ENCODE measurements at places on chromosomes 4 and X.

DNA sequence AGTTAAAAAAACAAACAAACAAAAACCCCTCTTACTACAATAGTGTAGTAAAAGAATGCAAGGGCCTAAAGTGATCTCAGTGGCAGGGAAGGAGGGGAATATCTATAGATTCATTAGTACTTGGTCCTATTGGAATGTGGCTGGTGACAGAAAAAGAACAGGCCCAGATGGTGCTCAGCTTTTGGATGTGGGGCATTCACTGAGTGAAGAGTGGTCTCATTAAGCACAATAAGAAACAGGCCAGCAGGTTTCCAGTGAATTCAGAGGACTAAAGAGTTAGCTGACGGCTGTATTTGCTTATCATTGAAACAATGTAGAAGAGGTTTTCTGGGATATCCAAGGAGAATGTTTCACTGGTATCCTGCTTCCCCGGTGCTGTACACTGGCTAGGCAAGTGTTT, 243.8 kb upstream of the HHIP start:
- DNase-seq: no peak

- no peak for DNase-seq
Measured at GRCh38 chr4:189765736-189766135, 174.9 kb upstream of the FRG1 start.

DNA sequence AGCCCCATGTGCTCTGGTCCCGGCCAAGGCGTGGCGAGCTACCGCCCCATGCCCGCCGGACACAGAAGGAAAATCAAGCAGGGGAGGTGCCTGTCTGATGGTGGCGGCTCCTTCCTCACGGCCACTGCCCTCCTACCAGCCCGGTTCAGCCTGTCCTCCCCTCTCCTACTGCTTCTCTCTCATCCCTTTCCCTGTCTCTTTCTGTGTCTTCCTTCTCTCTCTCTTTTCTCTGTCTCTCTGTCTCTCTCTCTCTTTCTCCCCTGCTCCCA, 279.1 kb downstream of the ASMT start:
- DNase-seq: no peak

DNA sequence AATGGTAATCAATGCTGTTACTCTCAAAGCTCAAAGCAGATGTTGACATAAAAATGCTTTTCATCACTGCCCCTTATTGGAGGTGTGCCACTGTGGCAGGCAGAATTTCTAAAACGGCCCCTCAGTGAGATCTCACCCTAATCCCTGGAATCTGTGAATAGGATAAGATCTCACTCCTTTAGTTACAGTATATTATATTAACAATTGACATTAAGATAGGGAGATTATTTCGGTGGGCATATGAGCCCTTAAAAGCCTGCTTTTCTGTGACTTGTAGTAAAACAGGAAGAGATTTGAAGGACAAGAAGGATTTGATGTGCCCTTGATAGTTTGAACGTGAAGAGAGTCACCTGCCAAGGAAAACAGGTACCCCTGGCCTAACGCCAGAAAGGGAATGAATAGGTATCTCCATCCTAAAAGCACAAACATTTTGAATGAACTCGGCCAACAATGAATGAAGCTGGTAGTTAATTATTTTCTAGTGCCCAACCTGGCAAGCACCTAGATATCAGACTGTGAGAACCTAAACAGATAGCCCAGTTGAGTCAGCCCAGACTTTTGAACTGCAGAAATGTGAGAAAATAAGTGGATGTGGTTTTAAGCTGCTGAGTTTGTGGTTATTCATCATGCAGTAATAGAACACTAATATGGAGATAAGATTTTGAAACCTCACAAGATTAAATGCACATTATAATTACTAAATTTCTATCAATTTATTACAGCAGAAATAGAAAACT, 881.6 kb downstream of the PCDH18 start:
- DNase-seq: no peak

- no peak for DNase-seq
Measured at GRCh38 chr4:123380728-123381716, 15.6 kb upstream of the SPRY1 start.

GRCh38 chr4:149370785-149371420, 444.7 kb downstream of the IQCM start:
- DNase-seq: peak; percentile 23

DNA sequence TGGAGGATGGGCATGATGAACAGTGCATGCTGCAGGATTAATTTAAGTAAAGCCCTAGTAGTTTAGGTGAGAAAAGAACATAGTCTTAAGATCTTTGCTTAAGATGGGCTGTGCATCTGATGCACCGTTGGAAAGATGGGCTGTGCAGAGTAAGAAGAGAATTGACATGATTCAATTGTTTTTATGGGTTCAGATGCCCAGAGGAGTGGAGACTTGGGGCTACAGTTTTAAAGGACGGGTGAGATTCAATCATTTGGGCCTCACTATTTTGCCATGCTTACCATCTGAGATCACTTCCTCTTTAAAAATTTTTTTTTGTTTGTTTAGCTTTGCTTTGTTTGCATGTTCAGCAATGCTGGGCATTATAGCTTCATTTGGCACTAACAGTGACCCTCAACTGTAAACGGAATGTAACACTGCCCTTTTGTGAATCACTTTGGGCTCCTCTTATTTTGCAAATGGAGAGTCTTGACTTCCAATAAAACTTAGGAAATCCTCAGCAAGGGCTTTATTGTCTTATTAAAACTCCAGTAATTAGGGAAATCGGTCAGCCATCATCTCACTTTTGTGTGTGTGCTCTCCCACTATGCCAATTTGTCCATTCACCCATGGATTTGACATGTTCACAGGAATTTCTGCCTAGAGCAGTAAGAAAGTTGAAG, 216.1 kb upstream of the TLL1 start:
- DNase-seq: no peak

GRCh38 chrX:42127563-42127962, 204.2 kb upstream of the CASK start:
- no peak for DNase-seq

GRCh38 chr4:184439386-184439785, 35.0 kb downstream of the IRF2 start:
- DNase-seq: no peak

- DNase-seq: no peak
Measured at GRCh38 chr4:80171656-80172055, 25.6 kb upstream of the PRDM8 start.

- DNase-seq: no peak
Measured at GRCh38 chrX:113804819-113805218, 779.1 kb upstream of the HTR2C start.

- no peak for DNase-seq
Measured at GRCh38 chr4:15875663-15876460, 62.7 kb downstream of the FGFBP1 start.

GRCh38 chrX:129585691-129586090, 45.6 kb downstream of the OCRL start:
- no peak for DNase-seq

GRCh38 chr4:385934-386707, 48.5 kb downstream of the ZNF141 start:
- no peak for DNase-seq

- no peak for DNase-seq
Measured at GRCh38 chr4:110629780-110630687, 7.2 kb upstream of the PITX2 start.

DNA sequence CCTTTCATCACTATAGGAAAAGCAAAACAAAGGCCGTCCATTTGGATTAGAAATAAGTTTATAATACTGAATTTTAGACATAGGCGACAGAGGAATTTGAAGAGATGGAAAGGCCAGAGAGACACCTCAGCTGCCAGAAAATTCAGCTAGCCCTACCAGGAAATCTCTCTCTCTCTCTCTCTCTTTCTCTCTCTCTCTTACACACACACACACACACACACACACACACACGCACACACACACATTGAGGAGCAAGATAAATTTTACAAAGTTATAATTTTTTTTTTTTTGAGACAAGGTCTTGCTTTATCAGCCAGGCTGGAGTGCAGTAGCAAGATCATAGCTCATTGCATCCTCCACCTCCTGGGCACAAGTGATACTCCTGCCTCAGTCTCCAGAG, 1.4 kb downstream of the XK start:
- no peak for DNase-seq

DNA sequence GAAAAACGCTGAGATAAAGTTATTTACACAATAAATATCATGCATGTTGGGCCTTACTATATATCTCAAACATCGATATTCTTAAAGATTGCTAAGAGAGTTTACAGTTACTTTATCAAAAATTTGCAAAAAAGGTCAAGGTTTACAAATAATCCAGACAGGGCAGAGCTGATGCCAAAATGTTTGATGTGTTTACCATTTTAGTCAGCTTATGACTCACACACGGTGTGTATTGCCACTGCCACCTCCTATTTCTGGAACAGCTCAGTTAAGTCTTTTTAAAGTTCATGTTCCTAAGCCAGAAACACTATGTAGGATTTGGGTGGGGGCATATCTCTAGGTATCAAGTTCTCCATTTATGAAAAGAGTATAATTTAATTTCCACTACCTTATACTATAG, 580.6 kb downstream of the INPP4B start:
- no peak for DNase-seq

DNA sequence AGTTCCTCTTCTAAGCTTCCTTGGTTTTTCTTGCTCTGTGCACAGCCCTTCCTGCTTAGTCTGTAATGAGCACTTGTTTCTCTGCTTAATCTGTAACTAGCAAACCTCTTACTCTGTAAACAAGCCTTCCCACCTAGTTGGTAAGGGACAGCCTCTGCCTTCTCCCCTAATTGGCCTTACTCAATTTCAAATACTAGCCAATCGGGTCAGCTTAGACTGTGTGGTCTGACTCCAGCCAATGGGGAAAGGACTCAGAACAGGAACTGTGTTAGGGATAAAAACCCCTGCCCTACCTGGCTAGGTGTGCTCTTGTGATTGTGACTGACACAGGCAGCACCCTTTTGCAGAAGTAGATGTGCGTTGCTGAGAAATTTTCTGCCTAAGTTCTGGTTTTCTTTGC, 136.5 kb upstream of the AADAT start:
- no peak for DNase-seq

GRCh38 chrX:137855490-137855889, 289.6 kb downstream of the ZIC3 start:
- no peak for DNase-seq

DNA sequence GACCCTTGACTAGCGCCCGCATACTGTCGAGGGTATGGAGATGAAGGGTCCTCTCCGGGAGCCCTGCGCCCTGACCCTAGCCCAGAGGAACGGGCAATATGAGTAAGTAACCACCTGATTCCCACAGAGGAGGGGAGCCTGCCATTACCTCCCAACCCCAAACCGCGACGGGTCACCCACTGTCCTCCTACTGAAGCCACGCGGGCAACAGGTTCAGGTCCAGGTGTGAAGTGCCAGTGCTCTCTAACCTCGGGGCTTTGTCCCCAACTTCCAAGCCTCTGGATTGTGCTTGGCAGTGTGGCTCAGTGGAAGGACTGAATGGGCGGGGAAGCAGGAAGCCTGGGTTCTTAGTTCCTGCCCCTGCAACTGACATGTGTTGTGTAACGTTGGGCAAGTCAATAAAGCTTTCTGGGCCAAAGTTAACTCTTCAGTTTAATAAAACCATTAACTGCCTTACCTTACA, 694 bp downstream of the OCRL start:
- no peak for DNase-seq

- no peak for DNase-seq
Measured at GRCh38 chrX:433771-434170, 47.1 kb upstream of the PPP2R3B start.

DNA sequence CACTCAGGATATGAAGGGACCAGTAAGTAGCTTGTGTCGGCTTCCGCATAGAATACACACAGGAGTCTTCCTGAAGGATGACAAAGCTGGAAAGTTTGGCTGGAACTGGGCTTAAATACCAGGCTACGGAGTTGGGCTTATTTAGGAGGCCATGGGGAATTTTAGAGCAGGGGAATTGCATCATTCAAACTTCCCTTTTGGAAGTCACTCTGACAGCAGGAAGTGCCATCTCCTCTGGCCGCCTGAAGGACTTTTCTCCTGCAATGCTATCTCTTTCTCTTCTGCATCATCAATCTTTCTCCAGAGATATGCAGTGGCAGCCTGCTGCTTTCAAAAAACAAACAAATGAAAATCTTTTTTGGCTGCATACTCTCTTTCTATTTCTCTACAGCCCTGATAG, 48.4 kb upstream of the PAK3 start:
- DNase-seq: no peak

- DNase-seq: no peak
Measured at GRCh38 chr4:85368932-85369331, 106.0 kb upstream of the ARHGAP24 start.

DNA sequence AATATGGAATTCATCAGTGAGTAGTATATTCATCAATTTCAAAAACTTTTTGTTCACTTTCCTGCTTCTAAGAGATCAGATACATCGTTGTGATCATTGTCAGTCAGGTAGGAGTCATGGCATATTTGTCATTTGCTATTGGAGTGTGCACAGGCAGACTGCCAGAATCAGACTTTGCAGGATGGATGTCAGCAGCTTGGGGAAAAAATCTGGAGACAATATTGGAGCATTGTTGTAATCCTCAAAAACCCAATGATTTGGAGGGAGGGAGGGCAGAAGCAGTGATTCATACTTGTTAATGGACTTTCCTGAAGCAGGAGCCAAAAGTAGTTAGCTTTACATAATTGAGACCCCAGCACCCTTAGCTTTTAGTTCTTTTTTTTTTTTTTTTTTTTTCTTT, 59.6 kb upstream of the DRP2 start:
- DNase-seq: peak; percentile 28

- DNase-seq: no peak
Measured at GRCh38 chr4:87497578-87497977, 31.6 kb downstream of the SPARCL1 start.
